ENCODE measurements at places on chromosomes 4 and X.

- no peak for DNase-seq
These were observed 65.8 kb downstream of the SLC9A7 start for GRCh38 chrX:46693149-46693548.

GRCh38 chr4:182749667-182750167, 167.5 kb downstream of the DCTD start:
- DNase-seq, result no peak

DNA sequence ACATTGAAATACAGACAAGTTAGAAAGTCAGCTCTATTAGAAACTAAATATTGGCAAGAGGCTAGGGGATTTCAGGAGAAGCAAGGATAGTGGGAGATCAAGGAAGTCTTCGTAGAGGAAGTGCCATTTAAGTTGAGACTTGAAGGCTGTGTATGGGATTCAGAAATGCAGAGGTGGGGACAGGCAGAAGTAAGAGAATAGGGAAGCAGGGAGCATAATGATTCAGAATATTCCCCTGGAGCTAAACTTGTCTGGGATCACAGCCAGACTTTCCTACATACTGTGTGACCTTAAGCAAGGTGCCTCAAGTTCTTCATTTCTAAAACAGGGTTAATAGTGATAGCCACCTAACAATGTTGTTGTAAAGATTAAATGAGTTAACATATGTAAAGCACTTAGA, 108.8 kb downstream of the DDIT4L start:
- no peak for DNase-seq

DNA sequence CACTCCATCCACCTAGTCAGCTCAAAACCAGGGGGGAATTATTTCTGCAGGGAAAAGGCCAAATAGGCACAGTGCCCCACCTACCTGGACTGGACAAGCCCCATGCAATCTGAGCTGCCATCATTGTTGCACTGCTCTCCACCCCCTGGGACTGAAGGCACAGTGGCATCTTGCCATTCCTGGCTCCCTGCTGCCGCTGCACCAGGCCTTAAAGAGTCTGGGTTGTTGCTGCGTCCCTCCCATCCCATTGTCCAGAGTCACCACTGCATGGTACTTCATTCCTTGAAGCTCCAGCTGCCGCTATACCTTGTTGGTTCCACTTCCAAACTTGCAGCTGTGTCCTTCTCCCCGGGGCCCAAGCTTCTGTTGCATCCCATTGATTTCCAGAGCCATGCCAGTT, 629.7 kb downstream of the STIM2 start:
- no peak for DNase-seq
